ENCODE measurements at places on chromosomes 4 and X. TPM values are rescaled to one million over a fixed set of nuclear protein-coding genes. Genes with fewer than 3 reads are reported as not detected.

DNA sequence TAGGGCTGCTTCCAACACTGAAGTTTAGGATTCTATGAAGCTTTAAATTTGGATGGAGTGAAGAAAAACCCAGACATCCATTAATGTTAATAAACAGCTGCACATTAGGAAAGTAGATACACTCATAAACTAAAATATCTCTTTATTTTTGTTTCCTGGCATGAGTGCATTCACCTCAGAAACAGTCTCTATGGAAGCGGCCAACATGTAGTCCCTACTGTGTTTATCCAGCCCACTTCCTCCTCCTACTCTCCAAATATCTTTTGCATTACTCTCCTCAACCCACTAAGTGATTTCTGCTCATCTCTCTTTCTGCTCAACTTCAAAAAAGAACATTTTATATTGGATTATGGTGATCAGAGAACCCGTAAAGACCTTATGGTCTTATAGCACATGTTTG, 180.3 kb upstream of the MXRA5 start:
- DNase-seq, result no peak

SULT1E1 gene
- not detected for total RNA-seq

GRCh38 chr4:24517676-24518075, 66.7 kb downstream of the DHX15 start:
- DNase-seq, result no peak

DNA sequence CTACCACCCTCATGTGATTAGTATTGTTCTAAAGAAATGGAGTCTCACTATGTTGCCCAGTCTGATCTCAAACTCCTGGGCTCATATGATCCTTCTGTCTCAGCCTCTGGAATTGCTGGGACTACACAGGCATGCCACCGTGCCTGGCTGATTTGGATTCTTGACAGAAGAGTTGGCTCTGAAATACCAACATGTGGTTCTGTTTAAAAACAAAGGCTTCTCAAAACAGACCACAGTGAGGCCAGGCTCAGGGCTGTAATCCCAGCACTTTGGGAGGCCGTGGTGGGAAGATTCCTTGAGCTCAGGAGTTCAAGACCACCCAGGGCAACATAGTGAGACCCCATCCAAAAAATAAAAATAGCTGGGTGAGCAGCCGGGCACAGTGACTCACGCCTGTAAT, 126.7 kb downstream of the DHRSX start:
- DNase-seq, result no peak

DNA sequence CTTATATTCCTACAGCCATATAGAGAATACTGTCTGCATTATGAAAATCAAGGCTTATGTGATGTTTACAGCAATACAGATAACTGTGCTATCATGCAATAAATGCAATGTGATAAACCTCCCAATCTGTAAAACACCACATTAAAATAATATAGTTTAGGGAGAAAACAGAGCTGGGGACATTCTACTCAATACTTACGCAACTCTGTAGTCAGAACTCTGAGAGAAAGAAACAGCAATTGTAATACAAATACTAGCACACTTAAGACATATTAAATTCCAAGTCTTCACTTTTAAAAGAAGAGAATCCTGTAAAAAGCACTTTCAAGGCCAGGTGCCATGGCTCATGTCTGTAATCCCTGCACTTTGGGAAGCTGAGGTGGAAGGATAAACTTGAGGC, 61.4 kb downstream of the ANKRD17 start:
- DNase-seq, result no peak

BMPR1B gene
- 2.0 TPM for total RNA-seq

GRCh38 chr4:147617841-147618691, 869 bp downstream of the TMEM184C start:
- DNase-seq, result no peak

- DNase-seq, result no peak
Observed at GRCh38 chr4:36758312-36759178, 477.1 kb downstream of the DTHD1 start.

Data from epithelial cell of proximal tubule (primary cell).